ENCODE measurements at places on chromosomes 2 and 18. TPM values are rescaled to one million over a fixed set of nuclear protein-coding genes. Genes with fewer than 3 reads are reported as not detected.

DNA sequence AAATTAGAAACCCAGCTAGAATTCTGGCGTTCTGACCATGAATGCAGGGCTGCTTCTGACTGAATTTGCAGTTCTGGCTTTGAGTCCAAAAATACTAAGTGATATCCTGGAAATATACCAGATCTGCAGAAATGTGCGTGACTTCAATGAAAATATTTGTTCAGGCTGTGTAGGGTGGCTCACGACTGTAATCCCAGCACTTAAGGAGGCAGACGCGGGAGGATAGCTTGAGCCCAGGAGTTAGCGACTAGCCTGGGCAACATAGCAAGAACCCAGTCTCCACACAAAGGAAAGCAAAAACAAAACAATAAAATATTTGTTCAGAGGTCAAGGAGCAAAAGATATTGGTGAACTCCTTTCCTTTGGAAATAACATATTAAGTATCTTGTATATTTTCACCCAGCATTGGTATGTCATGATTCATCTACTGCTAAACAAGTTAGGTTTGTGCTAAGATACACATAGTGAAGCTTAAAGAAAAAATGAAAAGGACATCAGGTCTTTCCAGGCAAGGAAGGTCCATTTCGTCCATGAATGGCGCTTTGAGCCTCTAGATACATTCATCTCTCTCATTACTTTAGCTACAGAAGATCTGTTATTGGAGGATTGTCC is 239.2 kb downstream of the CMPK2 start:
- DNase-seq: no peak

The IAH1 gene
- total RNA-seq: 73.6 TPM

The TACR1 gene
- total RNA-seq: not detected

The SMAD7 gene
- total RNA-seq: 30.1 TPM

DNA sequence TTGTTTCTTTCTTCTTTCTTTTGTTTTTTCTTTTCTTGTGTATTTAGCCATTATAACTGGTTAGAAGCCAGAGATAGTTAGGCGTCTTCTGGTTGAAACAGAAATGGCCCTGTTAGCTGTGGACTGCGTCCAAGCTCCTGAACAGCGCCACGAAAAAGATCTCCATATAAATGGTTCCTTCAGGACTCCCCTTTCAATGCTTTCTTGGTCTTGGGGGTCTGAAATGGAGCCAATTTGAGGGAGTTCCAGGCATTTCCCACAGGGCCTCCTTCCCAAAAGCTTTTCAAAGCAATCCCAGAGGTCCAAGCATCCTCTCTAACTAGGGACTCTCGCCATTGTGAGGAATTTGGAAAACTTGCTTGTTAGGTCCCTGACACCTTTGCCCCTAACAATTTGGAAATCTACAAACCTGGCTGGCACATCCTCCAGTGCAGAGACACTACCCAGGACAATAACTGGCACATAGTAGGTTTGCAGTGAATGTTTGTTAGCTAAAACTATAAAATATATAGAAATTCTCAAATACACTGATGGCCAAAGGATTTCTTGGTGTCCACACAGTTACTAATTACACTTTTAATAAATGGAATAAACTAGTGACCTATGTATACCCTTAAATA is 80.1 kb downstream of the MYCN start:
- no peak for DNase-seq

DNA sequence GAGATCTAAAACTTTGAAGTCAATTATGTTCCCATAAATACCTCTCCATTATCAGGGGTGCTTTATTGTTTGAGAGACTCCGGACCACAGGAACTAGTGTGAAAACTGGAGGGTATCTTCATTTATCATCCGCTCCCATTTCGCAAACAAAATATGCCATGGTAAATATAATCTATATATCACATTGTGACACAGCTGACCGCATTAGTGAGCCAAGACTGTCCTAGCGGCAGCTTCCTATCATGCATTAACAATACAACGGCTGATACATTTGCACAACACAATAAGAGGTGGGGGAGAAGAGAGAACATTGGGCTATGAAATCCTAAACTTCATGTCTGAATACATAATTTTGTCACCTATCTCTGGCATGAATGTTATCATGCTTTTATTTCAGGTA is 29.5 kb downstream of the BCL11A start:
- DNase-seq: no peak

The BABAM2 gene
- 50.7 TPM for total RNA-seq

The ZNF396 gene
- total RNA-seq: 1.9 TPM

- DNase-seq: no peak
These were observed 69.5 kb downstream of the CAVIN2 start for GRCh38 chr2:191777351-191777750.

DNA sequence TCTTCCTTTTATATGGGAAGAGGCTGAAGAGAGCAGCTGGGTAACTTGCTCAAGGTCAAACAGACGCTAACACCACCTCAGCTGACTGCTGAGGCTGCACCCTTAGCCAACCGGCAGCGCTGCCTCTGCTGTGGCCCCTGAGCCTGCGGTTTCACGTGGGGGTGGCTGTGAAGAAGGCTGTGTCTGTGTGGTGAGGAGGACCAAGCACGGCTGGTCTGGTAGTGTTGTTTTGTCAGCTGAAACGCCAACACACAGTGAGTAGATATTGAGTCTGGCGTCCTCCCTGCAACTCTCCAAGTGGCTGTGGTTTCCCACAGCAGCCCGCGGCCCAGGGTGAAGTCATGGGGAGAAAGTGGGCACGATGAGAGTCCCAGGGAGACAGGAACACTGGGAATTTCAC is 69.6 kb downstream of the THNSL2 start:
- DNase-seq: no peak

The YPEL5 gene
- total RNA-seq: 55.1 TPM

The CRYGC gene
- total RNA-seq: not detected
